ENCODE measurements at places on chromosomes 5 and 9.

DNA sequence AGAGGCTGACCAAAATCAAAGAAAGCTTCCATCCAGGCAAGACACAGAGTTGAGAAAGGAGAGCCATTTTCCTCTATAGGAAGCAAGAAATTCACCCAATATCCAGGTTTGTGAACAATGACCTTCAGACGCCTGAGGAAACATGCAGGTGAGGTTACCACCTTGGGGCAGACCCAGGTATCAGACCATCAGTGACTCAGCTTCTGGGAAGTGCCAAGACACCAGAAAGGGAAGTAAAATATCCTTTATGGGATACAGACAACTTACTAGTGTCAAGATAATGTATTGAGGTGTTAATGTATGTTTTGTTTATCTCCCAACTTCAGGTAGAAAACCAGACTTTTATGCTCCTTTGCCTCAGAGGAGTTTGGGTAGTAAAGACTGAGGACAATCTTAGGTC is 2.2 kb upstream of the DTWD2 start:
- no peak for DNase-seq

- peak; percentile 30 for DNase-seq
Measured at GRCh38 chr9:84315278-84315877, 25.2 kb downstream of the SLC28A3 start.

DNA sequence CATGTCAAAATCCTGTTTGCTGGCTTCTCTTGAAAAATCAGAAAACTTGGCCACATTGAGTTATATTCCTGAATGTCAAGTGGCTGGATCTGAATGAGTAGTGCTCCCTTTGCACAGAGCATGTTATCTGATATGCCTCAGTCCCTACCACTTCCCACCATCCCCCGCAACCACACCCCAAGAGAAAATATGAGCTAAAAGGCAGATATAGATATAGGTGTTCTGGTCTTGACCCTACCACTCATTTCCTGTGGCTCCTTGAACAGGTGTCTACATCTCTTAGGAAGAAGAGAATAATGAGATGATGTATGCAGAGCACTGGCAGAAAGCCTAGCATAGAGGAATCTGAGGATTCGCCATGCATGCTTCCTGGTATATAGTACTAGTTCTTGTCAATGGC is 6.6 kb upstream of the CYSTM1 start:
- DNase-seq = no peak

GRCh38 chr9:124359855-124360678 is 55.2 kb downstream of the PSMB7 start:
- DNase-seq = no peak

GRCh38 chr9:136665704-136666371 is 3.1 kb downstream of the EGFL7 start:
- no peak for DNase-seq

- DNase-seq = no peak
Measured at GRCh38 chr5:56386046-56386445, 152.9 kb upstream of the ANKRD55 start.

DNA sequence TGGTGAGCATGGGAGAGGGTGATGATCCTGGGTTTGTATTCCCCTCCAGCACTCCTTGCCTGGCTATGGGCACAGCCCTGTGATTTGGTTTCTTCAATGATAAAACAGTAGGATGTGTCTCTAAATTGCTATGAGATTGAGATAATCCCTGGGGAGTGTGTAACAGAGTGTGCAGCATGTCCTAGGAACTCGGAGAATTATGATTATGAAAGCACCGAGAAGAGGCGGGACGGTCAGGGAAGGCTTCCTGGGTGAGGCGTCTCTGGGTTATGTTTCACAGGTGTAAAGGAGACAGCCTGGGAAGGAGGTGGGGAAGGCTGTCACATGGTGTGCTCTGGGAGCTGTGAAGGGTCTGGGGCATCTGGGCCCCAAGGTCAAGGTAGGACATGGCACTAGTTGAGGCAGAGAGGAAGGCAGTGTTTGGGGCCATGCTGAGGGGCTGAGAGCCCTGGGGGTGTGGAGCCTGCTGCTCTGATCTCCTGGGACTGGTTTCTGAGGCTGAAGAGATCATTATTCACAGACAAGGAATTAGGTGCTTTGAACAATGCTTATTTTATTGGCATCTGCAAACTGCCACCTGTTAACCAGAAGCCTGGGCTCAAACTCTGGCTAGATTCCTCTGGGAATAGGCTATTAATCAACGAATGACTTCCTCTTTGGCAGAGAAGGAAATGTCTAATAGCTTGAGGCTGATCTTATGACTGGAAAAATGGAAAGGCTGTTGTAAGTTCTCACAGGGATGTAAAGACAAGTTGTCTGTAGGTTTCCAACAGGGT is 73.8 kb upstream of the IL12B start:
- peak; percentile 90 for DNase-seq

- DNase-seq = no peak
Measured at GRCh38 chr9:26800322-26800721, 92.3 kb downstream of the CAAP1 start.

DNA sequence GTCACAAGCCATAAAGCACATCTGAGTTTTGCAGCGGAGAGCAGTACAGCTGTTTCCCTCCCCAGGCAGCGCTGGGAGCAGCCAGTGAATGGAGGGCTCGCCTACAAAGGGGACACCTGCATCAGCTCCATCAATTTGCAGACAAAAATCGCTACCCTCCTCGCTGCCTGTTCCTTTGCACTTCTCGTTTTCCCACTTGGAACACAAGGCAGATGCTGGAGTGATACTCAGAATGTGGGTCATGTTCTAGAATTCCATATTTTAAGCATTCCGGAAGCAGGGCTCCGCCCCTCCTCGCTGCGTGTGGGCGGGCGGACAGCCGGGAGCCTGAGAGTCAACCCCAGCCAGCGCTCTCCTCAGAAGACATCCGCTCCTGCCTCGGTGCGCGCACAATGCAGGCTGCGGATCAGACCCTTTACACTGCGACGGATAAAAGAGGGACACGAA is 92.1 kb downstream of the LMNB1 start:
- no peak for DNase-seq

DNA sequence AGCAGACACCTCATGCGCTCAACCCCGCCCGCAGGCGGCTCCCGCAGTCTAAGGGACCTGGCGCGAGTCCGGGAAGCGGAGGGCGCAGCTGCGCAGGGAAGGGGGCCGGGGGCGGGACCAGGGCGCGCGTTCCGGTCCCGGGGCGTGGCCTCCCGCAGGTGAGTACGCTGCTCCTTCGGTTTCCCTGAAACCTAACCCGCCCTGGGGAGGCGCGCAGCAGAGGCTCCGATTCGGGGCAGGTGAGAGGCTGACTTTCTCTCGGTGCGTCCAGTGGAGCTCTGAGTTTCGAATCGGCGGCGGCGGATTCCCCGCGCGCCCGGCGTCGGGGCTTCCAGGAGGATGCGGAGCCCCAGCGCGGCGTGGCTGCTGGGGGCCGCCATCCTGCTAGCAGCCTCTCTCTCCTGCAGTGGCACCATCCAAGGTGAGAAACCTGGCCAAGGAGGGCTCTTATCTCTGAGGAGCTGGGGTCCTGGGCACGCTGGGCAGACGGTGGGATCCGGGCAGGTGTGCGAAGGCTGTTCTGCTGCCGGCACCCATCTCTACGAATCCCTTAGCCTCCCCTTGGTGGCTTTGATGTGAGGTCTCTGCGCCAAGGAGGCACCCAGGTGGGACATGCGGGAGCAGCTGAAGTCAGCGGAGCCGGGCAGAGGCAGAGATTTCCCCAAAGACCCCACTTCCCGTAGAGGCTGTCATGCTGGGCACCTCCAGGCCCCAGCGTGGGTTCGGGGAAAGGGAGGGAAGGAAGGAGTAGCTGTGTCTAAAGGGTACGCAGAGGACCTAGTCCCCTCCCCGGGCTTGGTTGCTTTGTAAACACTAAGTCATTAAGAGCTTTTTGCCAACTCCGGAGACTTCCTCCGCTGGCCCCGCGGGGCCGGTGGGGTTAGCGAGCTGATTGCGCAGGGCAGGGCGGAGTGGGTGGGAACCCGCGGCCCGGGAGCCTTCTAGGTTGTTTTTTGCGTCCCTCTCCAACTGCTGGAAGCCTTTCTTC is at the start of gene F2RL1:
TSS of gene F2RL1 (plus strand) at position 187 of the 988 bp plus-strand sequence. CDS start at position 340, 153 bp downstream.
- DNase-seq = peak; percentile 69

- DNase-seq = no peak
Measured at GRCh38 chr9:121447321-121447834, 52.3 kb downstream of the GGTA1 start.

- no peak for DNase-seq
Measured at GRCh38 chr5:109177227-109177626, 232.5 kb downstream of the PJA2 start.

- DNase-seq = peak; percentile 79
Measured at GRCh38 chr5:36743891-36744772, 132.4 kb upstream of the NIPBL start.

- no peak for DNase-seq
Measured at GRCh38 chr5:91499943-91500531, 116.9 kb upstream of the ARRDC3 start.

GRCh38 chr5:7396713-7397454 is 946 bp downstream of the ADCY2 start:
- no peak for DNase-seq

DNA sequence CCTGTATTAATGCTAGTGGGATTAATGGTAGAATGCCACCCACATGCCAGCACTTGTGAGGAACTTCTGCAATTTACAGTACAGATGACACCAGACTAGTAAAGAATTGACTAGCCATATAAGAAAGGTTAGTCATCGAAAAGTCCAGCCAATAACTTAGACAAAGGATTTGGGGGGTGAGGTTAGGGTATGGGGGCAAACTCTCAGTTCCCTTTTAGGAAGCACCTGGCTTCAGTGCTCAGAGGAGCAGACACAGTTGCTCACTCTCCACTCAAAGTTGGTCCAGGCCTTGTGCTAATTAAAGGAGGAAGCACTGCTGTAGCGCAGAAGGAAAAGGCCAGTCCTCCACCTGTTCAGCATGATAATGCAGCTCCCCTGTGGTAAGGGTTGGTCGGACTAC is 25.2 kb downstream of the TGFBR1 start:
- no peak for DNase-seq

DNA sequence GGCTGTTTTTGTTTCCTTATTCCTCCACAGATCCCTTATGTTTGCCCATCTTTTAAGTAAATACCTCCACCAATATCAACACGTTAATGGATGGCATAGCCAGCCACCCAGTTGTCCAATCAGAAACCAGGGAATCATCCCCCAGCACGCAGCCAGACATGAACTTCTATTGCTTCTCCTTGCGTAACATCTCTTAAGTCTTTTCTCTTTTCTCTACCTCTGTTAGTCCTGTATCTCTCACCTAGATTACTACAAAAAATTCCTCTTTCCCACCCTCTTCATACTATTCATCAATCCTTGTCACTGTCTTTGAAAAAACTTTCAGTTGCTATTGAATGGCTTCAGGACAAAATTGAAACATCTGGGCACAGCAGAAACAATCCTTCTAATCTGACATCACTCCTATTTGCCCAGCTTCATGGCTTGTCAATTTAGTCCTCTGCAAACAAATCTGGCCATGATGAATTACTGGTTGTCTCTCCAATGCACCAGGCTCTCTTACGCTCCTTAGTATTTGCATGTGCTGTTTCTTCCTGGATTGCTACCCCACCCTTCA is 349.3 kb downstream of the RAB3C start:
- no peak for DNase-seq

DNA sequence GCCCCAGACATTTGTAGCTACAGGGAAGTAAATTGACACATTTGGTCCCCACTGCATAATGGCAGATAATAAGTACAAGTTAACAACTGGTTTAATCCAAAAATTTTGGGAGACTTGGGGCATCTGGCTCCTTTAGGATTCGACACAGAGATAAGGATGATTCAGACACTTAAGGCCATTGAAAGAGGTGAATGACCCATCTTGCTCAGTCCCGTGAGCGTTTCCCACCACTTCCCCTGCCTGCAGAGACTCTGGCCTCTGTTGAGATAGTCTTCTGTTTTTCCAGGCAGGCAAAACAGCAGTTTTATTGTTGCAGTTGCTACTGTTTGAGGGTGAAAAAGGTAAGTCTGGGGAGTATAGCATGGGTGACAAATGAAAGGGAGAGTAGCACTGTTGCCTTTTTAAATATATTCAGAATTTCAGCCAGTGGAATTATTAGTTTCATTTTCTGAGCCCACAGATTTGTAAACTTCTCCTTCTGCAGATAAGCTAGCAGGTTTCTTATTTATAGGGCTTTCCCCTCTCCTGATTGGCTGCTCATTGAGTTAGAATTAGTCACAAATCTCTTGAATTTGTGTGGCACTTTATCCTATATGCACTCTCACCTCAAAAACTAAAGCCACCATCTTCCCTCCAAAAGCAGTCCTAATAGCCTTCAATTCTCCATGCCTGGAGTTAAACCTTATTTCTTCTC is 19.3 kb downstream of the ACO1 start:
- DNase-seq = no peak

DNA sequence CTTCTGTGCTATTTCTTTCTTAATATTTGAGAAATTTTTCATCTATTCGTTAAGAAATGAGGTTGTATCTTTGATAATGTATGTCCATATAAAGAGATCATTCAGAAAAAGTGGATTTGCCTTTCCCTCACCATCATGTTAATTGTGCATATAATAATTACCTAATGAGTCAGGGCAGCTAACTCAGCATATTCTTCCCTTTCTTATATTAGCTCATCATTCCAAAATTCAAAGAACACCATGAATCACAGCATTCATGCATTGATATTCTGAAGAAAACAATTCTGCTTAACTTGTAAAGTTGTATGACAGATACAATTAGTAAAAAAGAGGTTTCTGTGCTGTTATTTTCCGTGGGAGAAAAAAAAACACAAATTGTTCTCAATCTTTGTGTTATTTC is 630.6 kb downstream of the TLE1 start:
- DNase-seq = no peak

- DNase-seq = no peak
Measured at GRCh38 chr9:114694719-114695269, 12.8 kb upstream of the TEX48 start.

DNA sequence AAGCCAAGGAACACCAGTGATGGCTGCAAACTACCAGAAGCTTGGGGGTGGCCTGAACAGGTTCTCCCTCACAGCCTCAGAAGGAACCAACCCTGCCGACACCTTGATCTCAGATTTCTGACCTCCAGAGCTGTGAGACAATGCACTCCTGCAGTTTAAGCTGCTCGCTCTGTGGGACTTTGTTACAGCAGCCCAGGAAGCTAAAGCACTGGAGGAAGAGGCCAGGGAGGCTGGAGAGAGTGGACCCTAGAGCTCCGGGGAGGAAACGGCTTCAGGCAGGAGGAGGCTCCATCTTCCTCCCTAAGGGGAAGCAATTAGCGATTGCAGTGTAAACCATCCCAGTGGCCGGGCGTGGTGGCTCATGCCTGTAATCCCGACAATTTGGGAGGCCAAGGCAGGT is 25.1 kb downstream of the BARX1 start:
- no peak for DNase-seq

DNA sequence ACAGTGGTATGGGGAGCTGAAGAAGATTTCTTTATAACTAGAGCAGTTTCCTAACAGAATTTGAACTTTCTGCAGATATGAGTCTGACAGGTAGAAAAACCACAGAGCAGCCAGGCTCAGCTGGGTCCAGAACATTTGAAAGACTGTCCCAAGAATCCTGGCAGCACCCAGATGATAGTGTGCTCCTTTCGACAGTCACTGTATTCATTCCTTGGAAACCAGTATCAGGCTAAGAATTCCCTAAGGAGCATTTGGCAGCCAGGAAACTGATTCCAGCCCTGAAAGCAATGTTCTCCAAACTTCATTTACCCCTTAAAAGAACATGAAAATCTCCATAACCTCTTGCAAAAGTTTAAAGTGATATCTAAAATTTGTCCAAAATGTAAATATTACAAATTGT is 123.0 kb upstream of the MTAP start:
- DNase-seq = no peak

All from LNCaP clone FGC (cell line).